ENCODE measurements at places on chromosomes 1 and 21. TPM values are rescaled to one million over a fixed set of nuclear protein-coding genes. Genes with fewer than 3 reads are reported as not detected.

Gene ZNF593OS
- total RNA-seq: not detected

Gene RIPPLY3
- 0.23 TPM for total RNA-seq

Gene CXADR
- 370 TPM for total RNA-seq

Gene AIM2
- 9.9 TPM for total RNA-seq

Gene BLACAT1
- 1.4 TPM for total RNA-seq

Gene PKLR
- total RNA-seq: 0.23 TPM

Gene CHODL
- total RNA-seq: 21.9 TPM

Gene EXTL1
- total RNA-seq: 2.5 TPM

Gene CRYZ
- total RNA-seq: 22.1 TPM

Gene PBXIP1
- 48.4 TPM for total RNA-seq

Gene EFNA3
- 13.8 TPM for total RNA-seq

Gene CCDC185
- total RNA-seq: 0.23 TPM

Gene FMO5
- total RNA-seq: 1.4 TPM

Gene ABCA4
- 2.3 TPM for total RNA-seq

Gene BTG3
- total RNA-seq: 27.0 TPM

Gene GGPS1
- total RNA-seq: 33.9 TPM

Gene GUCA2A
- total RNA-seq: not detected

Gene FAM72D
- total RNA-seq: 0.92 TPM

Gene FLG2
- not detected for total RNA-seq

Gene C1QTNF12
- not detected for total RNA-seq

Gene HPDL
- total RNA-seq: 1.2 TPM

Gene TNFSF4
- total RNA-seq: 1.2 TPM

Gene PTPRC
- total RNA-seq: 10.6 TPM

Gene F13B
- total RNA-seq: not detected

Gene UBL4B
- total RNA-seq: not detected

Gene SLC27A3
- total RNA-seq: 15.9 TPM

Gene MOB3C
- total RNA-seq: 4.2 TPM

Gene RGSL1
- total RNA-seq: not detected

Gene FCGR3A
- total RNA-seq: 11.1 TPM

Gene SHC1
- 17.1 TPM for total RNA-seq

Gene OR6N1
- not detected for total RNA-seq

Gene NPR1
- 0.46 TPM for total RNA-seq

Gene DIRAS3
- 23.1 TPM for total RNA-seq

Gene ADIPOR1
- 71.0 TPM for total RNA-seq

Gene ADCY10
- 0.69 TPM for total RNA-seq

Gene CRYAA
- not detected for total RNA-seq

Gene IFNAR1
- 59.3 TPM for total RNA-seq

Gene DISC1
- 12.7 TPM for total RNA-seq

Gene C8A
- not detected for total RNA-seq

Gene CFHR1
- total RNA-seq: 2.5 TPM

Measured in diencephalon (tissue), 1 donor.